MCF 10A (cell line): ENCODE measurements at places on chromosomes 11 and 22. TPM values are rescaled to one million over a fixed set of nuclear protein-coding genes. Genes with fewer than 3 reads are reported as not detected.

POU2AF2 gene
- not detected in 2 replicates for total RNA-seq

SCUBE1 gene
- not detected in 2 replicates for total RNA-seq

IL17REL gene
- total RNA-seq = not detected in 2 replicates

GLB1L2 gene
- total RNA-seq = 11.1 and 17.0 TPM in 2 replicates

MEI1 gene
- total RNA-seq = not detected in 2 replicates

CARNS1 gene
- 0.07 TPM in 1 of 2 replicates, not detected in the other for total RNA-seq

SDHAF2 gene
- total RNA-seq = 30.1 and 34.6 TPM in 2 replicates

HMOX1 gene
- total RNA-seq = 1.9 and 2.5 TPM in 2 replicates

SYCE3 gene
- total RNA-seq = 0.82 and 1.2 TPM in 2 replicates

ASCL3 gene
- not detected in 2 replicates for total RNA-seq

KBTBD4 gene
- total RNA-seq = 8.4 and 12.6 TPM in 2 replicates

NCAM1 gene
- total RNA-seq = 0.19 and 0.39 TPM in 2 replicates

NLRP14 gene
- not detected in 2 replicates for total RNA-seq

THOC5 gene
- total RNA-seq = 50.3 and 51.3 TPM in 2 replicates

APOL5 gene
- total RNA-seq = not detected in 2 replicates

FXYD6 gene
- total RNA-seq = not detected in 2 replicates

SLC22A25 gene
- total RNA-seq = not detected in 2 replicates

GPHA2 gene
- total RNA-seq = not detected in 2 replicates

RBMXL2 gene
- total RNA-seq = not detected in 2 replicates

HTR3A gene
- total RNA-seq = not detected in 2 replicates

ABTB2 gene
- total RNA-seq = 2.9 and 3.1 TPM in 2 replicates

BARX2 gene
- total RNA-seq = not detected in 2 replicates

SPI1 gene
- not detected in 2 replicates for total RNA-seq

CD3G gene
- total RNA-seq = not detected in 2 replicates

OPCML gene
- not detected in 2 replicates for total RNA-seq

RNF169 gene
- total RNA-seq = 15.0 and 18.0 TPM in 2 replicates

CD248 gene
- not detected in 2 replicates for total RNA-seq

TEX54 gene
- total RNA-seq = not detected in 2 replicates

EMID1 gene
- not detected in 2 replicates for total RNA-seq

OR5L2 gene
- not detected in 2 replicates for total RNA-seq

ROBO3 gene
- total RNA-seq = 104 and 117 TPM in 2 replicates

FTH1 gene
- 8,367 and 15,492 TPM in 2 replicates for total RNA-seq

DDX25 gene
- total RNA-seq = not detected in 2 replicates

RAPSN gene
- total RNA-seq = 0.51 and 0.64 TPM in 2 replicates

PLEKHB1 gene
- total RNA-seq = not detected in 2 replicates

CLMP gene
- 86.1 and 91.9 TPM in 2 replicates for total RNA-seq

OR51B2 gene
- not detected in 2 replicates for total RNA-seq

DCPS gene
- total RNA-seq = 29.6 and 33.7 TPM in 2 replicates
